ENCODE measurements at places on chromosomes 3 and 15.

DNA sequence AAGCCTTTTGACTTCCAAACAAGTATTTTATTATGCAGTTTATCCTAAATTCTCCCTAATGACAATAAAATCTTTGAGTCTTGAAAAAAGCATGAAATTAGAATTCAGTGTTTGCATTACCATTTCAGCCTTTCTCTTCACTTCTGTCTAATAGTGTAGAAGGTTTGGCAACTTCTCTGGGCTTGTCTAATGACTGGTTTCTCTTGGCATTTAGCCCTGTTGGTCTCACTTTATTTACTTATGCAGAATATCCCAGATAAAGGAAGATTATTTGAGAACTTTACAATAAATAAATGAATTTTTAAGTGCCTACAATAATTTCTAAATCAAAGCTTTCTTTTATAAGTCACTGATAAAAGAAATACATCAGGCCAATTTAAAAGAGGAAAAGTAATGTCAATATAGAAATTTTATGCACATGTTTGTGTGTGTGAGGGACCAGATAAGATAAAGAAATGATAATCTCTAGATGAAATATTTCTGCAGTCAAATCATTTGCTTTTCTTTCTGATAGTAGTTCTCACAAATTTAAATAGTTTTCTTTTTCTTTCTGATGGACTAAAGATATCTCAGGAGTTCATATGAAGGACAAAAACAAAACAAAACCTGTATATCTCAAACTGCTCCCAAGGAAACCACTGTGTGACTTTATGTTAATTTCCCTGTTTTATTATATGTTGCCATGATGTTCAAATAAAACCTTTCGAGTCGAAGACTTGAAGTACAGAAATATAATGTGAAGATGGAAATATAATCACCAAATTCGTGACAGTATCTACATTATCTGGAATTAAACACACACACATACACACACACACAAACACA, 533.1 kb upstream of the CBLB start:
- no peak for DNase-seq

GRCh38 chr3:185942396-185942795, 4.6 kb upstream of the TRA2B start:
- no peak for DNase-seq

DNA sequence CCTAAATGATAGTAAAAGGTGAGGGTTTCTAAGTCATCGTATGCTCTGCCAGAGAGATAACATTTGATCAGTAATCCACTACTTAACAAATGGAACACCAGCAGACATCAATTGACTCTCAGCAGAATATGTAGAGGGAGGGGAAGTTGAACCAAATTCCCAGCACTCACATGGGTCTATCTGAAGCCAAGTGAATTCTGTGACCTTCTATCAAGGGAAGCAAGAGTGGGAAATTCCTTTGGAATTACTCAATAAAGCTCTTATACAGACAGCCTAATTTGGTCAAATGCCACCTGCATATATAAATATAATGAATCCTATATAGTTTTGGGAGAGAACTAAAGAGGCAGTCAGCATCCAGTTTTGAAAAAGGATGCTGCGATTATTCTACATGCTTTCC, 15.8 kb upstream of the KCNMB2 start:
- DNase-seq, result no peak

- no peak for DNase-seq
These were observed 84.8 kb downstream of the RAP2B start for GRCh38 chr3:153246806-153247205.

GRCh38 chr3:190089711-190090110, 31.0 kb downstream of the P3H2 start:
- DNase-seq, result no peak

- no peak for DNase-seq
These were observed 220.3 kb upstream of the LINGO1 start for GRCh38 chr15:77853008-77853328.

- DNase-seq, result no peak
These were observed 28.0 kb downstream of the RAD51 start for GRCh38 chr15:40722934-40723333.

DNA sequence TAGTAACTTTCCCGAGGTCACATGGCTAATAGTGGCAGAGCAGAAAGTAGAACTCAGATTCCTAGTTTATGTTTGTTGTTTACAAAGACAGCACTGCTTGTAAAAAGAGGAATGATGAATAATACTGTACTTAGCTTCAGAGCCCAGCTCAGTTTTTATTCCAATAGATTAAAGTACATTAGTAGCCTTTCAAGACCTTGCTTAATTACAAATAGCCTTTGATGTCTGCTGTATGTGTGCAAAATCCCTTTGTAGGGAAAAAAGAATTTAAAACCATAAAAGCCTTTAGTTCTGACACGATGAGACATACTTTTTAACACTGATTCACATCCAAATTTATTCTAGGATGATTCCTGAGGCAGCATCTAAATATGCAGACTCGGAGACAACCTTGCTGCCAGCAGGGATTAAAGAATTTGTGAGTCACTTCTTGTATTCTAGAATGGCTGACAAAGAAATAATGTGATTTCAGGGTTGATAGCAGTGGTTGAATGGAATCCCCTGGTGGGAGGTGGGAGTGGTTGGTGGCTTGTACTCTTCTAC, 324.2 kb upstream of the TGFBR2 start:
- no peak for DNase-seq

DNA sequence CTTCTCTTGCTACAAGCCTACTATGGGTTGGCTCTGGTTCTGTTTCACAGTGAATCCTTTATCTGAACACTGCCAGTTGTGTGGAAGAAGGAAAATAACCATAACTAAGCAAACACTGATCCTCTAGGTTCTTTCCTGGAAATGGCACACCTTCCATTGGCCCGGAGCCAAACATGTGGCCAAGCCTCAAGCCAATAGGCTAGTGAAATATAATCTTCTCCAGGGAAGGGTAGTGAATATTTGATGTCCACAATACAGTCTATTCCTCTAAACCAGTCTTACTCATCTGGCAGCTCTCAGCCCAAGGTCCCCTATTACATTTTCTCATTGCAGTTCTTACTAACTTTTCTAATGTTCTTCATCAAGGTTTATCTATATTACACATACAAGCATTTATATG, 921.3 kb downstream of the TUSC7 start:
- DNase-seq, result no peak

GRCh38 chr3:135755330-135756105, 210.0 kb upstream of the PPP2R3A start:
- no peak for DNase-seq

DNA sequence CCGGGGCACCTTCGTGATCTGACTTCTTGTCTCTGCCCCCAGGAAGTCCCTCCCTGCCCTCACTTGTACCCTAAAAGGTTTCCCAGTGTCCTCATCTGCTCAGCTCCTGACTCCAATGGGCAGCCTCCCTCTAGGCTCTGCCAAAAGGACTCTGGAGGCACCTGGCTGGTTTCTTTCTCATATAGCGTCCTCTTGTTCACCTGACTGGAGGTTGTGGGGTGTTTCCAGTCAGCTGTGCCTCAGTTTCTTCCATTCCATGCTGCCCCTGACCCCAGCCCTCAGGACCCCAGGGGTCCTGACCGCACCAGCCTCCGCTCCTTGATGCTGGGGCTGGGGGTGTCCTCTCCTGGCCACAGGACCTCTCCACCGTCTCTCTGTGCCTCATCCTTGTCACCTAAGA, 2.5 kb downstream of the PRR23E start:
- DNase-seq, result no peak

GRCh38 chr15:72760590-72761260, 22.8 kb downstream of the ADPGK start:
- DNase-seq, result no peak

DNA sequence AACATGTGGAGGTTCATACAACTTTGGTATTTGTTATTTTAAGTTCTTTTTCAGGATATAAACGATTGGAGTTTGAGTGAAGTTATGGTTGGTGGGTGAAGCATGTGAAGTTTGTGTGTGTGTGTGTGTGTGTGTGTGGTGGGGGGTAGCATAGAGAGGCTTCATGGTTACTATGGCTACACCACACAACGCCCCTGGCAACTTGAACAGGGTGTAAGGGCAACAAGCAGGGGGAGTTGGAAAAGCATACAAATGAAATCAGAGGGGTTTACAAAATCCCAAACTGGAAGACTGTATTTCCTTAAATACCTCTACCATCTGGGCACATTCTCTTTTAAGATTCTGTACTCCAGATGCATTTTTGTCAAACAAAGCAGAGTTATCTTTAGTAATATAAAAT, 207.5 kb downstream of the SV2B start:
- no peak for DNase-seq

- no peak for DNase-seq
These were observed 56.1 kb upstream of the MCF2L2 start for GRCh38 chr3:183484431-183485075.

DNA sequence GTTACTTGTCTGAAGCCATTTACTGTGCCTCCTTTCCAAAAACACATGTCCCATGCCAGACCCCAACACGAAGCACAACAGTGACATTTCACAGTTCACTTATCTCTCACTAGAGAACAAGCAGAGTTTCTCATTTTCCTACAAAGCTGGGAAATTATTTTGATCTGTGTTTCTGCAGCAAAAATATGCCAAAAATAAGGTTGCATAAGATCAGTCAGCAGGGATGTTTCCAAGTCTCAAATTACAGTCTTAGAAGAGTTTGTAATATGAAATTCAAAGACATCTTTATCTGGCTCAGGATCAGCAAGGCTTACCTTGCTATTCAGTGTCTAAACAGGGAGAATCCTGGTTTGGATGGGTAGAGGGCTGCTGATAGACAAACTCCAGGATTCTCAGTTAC, 75.5 kb downstream of the GJD2 start:
- DNase-seq, result no peak

GRCh38 chr3:170270282-170270881, 48.2 kb downstream of the PRKCI start:
- no peak for DNase-seq

GRCh38 chr3:159987291-159987711, 1.3 kb upstream of the IL12A start:
- DNase-seq, result no peak

- DNase-seq, result no peak
These were observed 236.6 kb downstream of the KCNH8 start for GRCh38 chr3:19384868-19385267.

GRCh38 chr3:137542049-137542448, 222.1 kb upstream of the SOX14 start:
- no peak for DNase-seq

DNA sequence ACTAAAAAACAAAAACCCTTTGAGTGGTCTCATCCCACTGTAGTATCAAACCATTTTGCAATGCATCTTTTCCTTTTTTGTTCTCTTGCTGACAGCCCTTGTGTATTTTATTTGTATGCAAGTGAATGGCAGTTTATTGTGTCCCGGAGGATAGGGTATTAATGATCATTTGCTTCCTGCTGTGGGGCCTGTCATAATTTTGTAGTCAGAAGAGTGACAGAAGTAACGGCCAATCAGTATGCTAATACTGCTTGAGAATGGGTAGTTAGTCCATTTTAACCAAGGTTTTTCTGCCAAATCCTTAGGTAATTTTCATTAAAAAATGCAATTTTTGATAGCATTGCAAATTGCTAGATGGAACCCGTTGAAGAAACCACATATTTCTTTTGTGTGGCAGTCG, 75.5 kb upstream of the PLSCR5 start:
- DNase-seq, result no peak
